NCI-H345 (cell line): ENCODE measurements at places on chromosomes 2 and 18.

DNA sequence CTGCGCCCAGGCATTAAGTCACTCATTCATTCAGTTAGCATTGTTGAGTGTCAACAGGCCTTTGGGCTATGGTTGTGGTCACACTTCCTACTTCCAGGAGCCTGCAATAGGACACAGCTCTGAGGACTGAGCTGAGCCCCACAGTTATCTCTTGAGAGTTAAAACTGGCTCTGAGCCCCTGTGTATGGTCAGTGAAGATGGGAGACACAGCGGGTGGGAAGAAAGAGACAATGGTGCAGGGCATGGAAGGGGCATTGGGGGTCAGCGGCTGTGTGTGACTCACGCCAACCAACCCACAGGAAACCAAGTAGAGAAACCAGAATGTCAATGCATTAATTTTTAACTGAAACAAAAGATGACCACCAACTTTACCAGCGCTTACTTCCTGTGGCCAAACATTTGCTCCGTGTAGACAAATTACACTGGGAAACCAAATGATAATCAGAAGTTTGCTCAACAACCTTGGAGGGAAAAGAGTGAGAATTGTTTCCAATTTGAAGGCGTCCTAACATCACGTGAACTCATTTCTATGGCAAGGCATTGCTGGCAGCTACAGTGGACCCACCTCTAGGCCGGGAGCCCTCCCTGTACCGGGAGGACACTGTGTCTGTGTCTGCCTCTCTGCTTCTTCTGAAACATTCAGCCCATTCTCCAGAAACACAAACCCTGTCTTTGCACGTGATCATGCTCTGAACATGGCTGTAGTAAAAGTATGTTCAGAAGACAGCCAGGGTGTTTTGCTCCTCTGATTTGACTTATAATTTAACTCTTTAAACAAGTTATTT lies 212.0 kb upstream of the ID2 start:
- DNase-seq: no peak

DNA sequence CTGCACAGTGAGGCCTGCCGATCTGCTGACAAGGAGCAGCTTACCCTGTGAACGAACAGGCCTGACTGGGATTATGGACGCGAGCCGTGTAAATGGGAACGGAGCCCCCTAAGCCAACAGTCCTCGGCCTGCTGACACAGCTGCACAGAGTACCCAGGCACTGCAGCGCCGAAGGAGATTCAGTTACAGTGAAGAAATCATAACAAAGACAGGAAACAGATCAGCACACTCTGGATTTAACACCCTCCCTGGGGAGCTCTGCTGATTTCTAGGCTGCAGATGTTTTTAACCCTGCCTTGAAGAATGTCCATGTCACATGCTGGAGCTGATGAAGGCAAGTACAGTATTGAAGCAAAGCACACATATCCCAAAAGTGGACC lies 43.4 kb downstream of the COLEC12 start:
- no peak for DNase-seq

DNA sequence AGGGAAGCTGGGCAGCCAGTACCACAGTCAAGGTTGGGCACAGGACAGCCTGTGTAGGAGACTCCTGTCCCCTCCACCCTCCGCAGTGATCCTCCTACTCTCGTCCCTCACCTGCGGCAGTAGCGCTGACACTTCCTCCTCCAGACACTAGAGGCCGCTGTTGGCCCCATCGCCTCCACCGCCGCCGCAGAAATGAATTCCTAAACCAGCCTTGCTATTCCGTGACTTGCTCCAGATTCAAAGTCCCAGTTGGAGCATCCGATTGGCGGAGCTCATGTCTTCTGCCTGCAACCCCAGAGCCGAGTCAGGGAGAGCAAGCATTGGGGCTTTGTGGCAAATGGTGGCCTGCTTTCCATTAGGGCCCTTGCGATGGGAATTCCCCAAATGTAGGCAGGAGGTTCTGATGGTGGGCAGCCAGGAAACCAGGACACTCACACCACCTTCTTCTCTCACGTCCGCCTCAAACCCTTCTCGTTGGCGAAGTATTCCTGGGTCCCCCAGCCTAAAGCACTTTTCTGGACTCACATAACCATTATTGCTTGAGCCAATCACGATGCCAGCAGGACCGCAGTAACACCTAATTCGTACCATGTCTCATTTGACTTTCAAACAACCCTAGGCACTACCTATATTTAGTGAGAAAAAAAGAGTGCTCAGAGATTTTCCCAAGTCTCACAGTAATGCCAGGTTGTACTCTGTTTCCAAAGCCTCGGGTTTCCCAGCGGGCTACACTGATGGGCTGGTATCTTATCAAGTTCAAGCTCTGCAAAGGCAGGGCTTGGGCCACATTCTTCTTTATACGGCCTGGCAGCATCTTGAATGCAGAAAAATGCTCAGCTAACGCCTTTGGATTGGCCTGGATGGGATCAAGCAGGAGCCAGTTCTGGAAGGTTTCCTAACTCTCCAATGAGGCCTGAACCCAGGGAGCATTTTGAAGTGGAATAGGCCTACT lies 1.2 kb upstream of the DNAJB2 start:
- peak; percentile 80 for DNase-seq

- DNase-seq: no peak
Measured at GRCh38 chr2:31110998-31111397, 27.2 kb downstream of the GALNT14 start.

GRCh38 chr18:36412778-36413177 lies 115.3 kb downstream of the FHOD3 start:
- DNase-seq: no peak

DNA sequence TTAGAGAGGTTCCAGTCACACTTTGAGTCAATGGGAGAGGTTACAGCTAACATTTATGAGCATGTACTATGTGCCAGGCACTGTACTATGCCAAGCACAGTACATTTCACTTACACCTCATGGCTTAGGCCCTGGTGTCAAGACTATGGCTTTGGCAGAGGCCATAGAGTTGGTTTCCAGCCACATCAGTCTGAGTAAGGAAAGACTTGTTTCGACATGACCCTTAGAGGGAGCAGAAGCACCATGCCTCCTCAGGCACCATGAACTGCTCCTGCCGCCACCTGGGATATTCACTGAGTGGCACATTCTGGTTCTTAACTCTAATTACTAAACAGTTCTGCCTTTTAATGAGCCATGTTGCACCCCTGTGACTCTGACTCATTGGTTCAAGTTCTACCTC lies 12.7 kb downstream of the DGUOK start:
- no peak for DNase-seq

- DNase-seq: no peak
Measured at GRCh38 chr18:14943967-14944636, 196.1 kb downstream of the ANKRD30B start.

DNA sequence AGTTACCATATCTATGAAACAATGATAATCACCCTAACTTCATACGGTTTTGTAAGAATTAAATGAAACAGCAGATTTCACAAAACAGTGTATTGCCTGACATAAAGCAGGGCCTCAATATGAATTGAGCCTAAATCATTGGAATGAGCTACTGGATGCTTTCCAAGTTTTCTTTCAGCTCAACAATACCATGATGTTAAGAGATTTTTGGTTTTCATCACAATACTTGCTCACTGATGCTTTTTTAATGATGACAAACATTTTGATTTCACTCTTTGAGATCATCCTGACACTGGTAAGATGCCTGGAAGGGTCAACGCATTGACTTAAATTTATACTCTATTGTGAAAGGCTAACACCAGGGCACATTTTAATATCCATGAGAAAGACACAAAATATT lies 377.5 kb downstream of the ZNF521 start:
- DNase-seq: no peak

- DNase-seq: no peak
Measured at GRCh38 chr2:172370821-172371455, 56.4 kb upstream of the ITGA6 start.

- no peak for DNase-seq
Measured at GRCh38 chr2:222891890-222892289, 31.1 kb downstream of the ACSL3 start.

- DNase-seq: peak; percentile 30
Measured at GRCh38 chr2:190979906-190980629, 33.9 kb downstream of the STAT1 start.

- peak; percentile 91 for DNase-seq
Measured at GRCh38 chr18:27713037-27713737, 463.7 kb downstream of the CDH2 start.

GRCh38 chr2:67234440-67234839 lies 162.7 kb upstream of the ETAA1 start:
- DNase-seq: no peak

DNA sequence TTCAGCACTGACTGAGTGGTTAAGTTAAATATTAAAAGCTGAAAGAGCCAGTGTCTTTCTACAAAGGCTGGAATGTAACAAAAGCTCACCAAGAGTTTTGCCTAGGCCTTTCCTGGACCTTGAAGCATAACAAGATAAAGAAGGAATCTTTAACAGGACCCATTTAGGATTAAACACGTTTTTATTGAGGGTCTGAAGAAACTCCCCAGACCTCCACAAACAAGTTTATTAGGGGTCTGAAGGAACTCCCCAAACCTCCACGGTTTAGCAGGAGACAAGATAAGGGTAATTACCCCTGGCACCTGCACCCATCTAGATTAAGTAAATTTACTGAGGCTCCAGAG lies 104.0 kb downstream of the ACAA2 start:
- DNase-seq: no peak

DNA sequence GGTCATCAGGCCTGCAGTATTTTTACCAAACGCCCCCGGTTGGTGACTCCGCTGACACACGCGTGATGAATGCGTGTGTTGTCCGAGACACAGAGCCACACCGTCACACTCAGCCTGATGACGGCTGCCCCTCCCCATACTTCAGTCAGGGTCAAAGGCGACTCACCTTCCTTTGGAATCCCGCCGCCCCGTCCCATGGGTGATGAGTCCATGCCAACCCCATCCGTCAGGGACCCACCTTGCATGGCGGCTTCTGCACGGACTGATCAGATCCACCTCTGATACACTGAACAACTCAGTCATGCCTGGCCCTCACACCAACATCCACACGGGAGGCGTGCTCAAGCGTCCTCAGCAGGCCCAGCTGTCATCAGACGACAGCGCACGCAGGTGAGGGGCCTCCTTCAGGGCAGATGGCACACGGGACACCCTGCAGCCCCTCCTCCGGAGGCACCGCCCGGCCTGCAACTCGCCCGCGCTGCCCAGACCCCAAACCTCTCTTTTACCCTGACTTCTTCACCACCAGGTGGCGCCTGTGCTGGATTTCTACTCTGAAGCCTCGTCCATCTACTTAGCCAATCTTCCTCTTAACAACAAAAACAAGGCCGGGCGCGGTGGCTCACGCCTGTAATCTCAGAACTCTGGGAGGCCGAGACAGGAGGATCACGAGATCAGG lies 89.2 kb downstream of the ZNF516 start:
- DNase-seq: no peak

- DNase-seq: no peak
Measured at GRCh38 chr2:8645176-8645831, 36.6 kb upstream of the ID2 start.

DNA sequence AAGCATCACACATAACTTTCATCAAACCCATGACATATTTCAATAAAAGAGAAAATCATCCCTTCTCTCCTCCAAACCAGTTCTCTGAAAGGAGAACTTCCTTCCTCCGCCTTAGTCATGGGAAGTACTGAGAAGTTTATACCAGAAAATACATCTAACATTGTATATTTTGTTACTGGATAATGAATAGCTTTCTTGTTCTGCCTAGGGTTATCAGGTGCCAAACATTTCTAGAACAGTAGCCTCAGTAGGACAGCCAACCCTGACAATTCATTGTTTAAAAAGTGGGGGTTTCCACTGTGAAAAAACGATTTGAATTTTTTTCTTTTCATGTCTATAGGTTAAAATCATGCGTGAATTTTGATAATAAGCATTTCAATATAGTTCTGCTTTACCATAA lies 16.0 kb upstream of the DAW1 start:
- DNase-seq: no peak

DNA sequence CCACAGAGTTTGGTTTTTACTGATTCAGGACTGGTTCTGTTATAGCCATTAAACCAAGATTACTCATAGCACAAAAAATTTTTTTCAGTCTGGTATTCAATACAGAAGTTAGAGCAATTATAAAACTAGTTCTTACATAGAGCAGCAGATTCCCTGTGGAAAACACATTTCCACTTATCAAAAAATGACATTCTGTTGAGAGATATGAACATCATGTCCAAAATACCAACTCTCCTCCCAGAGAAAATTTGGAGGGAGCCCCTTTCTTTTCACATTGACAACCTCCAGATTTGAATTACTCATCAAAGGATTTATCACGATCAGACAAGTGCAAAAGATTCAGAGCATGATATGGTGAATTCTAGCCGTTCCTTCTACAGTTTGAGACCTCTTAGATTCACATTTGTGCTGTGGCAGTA lies 126.8 kb upstream of the SERPINE2 start:
- DNase-seq: no peak

GRCh38 chr2:152627351-152627957 lies 89.8 kb downstream of the PRPF40A start:
- DNase-seq: no peak

- no peak for DNase-seq
Measured at GRCh38 chr18:59228351-59228750, 8.4 kb downstream of the GRP start.

- DNase-seq: no peak
Measured at GRCh38 chr2:223529696-223530095, 72.5 kb downstream of the SCG2 start.

GRCh38 chr2:158774681-158775080 lies 20.4 kb upstream of the DAPL1 start:
- DNase-seq: peak; percentile 18

- DNase-seq: no peak
Measured at GRCh38 chr2:235520787-235521186, 26.9 kb downstream of the AGAP1 start.

GRCh38 chr2:108189316-108189715 lies 50.5 kb upstream of the SULT1C3 start:
- DNase-seq: peak; percentile 6

DNA sequence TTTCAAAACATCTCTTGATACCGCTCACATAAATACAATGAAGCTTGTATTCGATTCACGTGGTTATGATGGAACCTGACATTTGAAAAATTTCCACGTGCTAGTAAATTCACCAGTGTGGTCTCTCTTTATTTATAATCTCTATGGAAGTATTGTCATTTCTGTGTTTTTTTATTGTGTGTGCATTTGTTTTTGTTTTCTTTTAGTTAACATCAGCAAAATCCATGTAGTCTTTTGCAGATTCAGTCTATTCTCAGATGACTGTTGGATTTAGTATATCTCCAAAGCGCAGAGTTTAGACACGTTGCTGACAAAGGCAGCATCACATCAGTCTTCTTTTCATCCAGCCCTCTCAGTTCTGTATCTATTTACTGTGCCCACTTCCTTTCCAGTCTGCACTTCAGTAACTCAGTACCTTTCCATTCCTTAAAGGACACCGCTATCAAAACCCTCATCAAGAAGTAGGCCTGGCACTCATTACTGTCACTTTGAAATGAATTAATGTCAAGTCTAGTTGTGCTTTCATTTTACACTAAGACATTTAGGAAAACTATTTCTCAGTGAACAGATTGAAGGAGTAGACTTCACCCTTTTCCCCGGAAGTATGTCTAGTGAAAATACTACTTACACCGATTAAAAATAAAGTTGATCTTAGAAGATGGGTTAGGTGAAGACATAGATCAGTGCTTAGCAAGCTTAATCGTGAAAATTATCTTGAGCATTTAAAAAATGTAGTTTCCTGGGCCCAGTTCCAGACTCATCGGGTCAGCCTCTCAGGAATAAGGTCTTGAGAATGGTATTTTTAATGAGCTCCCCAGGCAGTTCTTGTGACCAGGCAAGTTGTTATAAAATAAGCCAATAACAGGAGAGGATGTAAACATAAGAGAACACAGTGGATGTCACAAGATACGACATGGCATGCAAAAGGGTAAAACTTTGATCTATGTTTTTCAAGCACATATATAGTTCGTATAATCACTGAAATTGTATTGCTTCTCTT lies 506.8 kb upstream of the ZEB2 start:
- no peak for DNase-seq
